ENCODE measurements at places on chromosomes 1 and 21. TPM values are rescaled to one million over a fixed set of nuclear protein-coding genes. Genes with fewer than 3 reads are reported as not detected.

F3 gene
- 2.7 TPM for total RNA-seq

NUAK2 gene
- 35.2 TPM for total RNA-seq

REG4 gene
- total RNA-seq, result not detected

NADK gene
- total RNA-seq, result 39.5 TPM
